MM.1S (cell line): ENCODE measurements at places on chromosomes 6 and 20.

- DNase-seq: no peak
These were observed 656.1 kb downstream of the COL12A1 start for GRCh38 chr6:74549746-74550145.

DNA sequence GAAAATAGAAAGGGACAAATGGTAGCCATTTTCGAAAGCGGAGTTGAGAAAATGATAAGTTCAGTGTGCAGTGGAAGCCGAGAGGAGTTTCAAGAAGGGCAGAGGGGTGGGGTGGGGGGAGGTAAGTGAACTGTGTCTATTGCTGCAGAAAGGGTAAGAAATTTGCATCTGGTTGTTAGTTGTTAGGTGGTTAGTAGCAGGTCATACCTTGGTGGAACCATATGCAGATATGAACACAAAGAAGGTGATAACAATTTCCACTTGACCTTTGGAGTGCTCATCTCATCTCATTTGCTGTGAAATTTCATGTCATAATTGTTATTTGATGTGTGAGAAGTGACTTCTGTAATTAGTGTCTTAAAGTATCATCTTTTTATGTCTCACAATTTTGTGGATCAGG, 288.2 kb downstream of the QKI start:
- DNase-seq: no peak

DNA sequence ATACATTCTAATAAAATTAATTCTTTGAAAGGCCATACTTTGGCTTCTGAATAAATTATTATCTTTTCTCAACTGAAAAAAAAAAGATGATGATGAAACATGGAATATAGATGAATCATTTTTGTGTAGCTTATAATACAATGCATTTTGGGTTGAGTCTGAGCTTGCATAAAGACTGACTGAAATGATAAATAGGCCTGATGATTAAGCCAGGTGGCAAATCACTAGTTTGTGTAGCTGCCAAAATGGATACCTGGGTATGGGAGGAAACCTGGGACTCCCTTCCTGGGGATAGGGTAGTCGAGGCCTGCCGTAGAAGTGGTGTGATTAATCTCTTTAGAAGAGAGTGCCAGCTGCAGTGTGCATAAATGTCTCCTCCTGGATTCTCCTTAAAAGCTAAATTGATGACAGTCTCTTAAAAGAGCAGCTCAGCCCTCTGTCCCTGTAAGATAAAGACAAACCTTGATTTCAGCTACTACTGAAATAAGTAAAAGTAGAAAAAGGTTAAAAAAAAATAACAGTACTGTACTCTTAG, 275.1 kb downstream of the GRIK2 start:
- DNase-seq: no peak

GRCh38 chr20:6212903-6213302, 90.1 kb upstream of the FERMT1 start:
- no peak for DNase-seq

DNA sequence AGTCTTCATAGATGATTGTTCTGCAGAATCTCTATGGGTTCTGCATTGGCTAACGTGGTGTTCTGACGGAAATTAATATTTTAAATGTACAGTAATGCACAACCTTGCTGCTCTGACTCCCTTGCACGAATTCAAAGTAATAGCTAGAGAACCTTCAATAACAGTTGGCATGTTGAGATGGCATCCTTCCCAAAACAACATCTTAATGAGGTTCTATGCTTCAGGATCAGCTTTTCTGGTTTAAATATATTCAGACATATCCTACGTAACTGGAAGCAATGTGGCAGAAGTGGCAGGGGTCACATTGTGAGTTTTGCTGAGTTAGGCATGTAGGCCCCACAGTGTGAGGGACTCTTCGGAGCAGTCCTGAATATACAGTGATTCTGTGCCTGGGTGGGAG, 25.7 kb downstream of the DSE start:
- no peak for DNase-seq

GRCh38 chr6:7390226-7390878, 744 bp downstream of the RIOK1 start:
- DNase-seq: no peak

- no peak for DNase-seq
These were observed 401.6 kb downstream of the CDC5L start for GRCh38 chr6:44789061-44789460.

GRCh38 chr6:137904822-137905617, 38.0 kb downstream of the TNFAIP3 start:
- no peak for DNase-seq
